Endothelial cell (in vitro differentiated cells): ENCODE measurements at places on chromosomes 12 and 14. TPM values are rescaled to one million over a fixed set of nuclear protein-coding genes. Genes with fewer than 3 reads are reported as not detected.
A peak's percentile ranks its signal among the peaks of the same experiment; 100 is the strongest.

GRCh38 chr12:108820707-108821406 is 36.5 kb downstream of the SSH1 start:
- peaks cover 43% of the 10 kb centered on the region for H3K36me3 ChIP-seq
- no peak overlapping the region for H3K4me3 ChIP-seq
- no peak for DNase-seq
- H3K27ac ChIP-seq = peak overlapping the region; percentile 19
- H3K4me1 ChIP-seq = peaks cover 45% of the 10 kb centered on the region

DNA sequence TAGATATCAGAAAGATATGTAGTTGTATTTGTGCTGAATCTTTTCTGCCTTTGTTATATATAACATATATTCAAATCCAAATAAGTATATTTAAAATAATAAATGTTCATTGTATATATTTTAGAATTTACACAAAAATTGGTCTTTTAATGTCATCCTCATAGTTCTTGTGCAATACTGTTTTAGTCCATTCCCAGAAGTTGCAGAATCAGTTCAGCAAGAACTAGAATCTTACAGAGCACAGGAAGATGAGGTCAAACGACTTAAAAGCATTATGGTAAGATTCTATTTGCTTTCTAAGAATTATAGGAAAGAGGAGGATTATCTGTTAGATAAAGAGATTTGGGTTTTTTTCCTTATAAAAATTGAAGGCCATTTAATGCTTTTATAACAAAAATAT is 51.0 kb downstream of the SCFD1 start:
- no peaks in the 10 kb centered on the region for H3K4me1 ChIP-seq
- no peak overlapping the region for H3K27ac ChIP-seq
- H3K27me3 ChIP-seq = no peaks in the 10 kb centered on the region
- no peaks in the 10 kb centered on the region for H3K36me3 ChIP-seq

GRCh38 chr14:44490966-44491365 is 16.1 kb downstream of the FSCB start:
- no peak overlapping the region for H3K4me3 ChIP-seq
- H3K27ac ChIP-seq = no peak overlapping the region
- no peaks in the 10 kb centered on the region for H3K27me3 ChIP-seq

GRCh38 chr12:27528788-27529187 is 4.8 kb downstream of the PPFIBP1 start:
- DNase-seq = no peak
- H3K4me1 ChIP-seq = peaks cover 46% of the 10 kb centered on the region
- peaks cover 16% of the 10 kb centered on the region for H3K36me3 ChIP-seq
- H3K27ac ChIP-seq = no peak overlapping the region

DNA sequence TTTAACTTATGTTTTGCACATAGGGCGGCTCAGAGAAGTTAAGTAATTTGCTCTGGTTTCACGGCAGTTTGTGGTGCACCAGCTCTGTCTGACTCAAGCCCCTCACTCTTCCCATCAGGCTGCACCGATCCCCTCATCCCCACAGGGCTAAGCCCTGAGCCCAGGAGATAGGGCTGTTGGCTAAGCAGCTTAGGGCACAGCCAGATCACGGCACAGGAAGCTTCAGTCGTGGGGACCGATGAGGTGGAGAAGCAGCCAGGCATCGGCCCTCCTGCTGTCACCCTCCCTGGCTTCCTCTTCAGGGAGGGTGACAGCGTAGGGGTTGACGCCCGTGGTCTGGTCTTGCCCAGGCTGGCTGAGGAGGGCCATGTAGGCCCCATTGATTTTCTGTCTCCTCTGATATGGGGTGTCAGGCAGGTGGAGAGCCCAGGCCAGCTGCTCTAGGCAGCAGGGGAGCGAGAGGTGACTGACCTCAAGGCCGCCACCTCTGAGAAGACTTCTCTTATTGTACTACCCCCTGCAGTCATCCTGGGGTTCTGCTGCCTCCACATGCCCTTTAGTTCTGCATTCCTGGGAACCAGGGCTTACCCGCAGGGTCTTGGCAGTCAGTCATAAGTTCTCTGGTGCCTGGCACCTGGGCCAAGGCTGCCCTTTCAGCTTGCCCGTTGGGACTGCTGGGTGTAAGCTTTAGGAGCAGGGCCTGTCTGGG is 166.4 kb downstream of the TSPAN9 start:
- H3K27ac ChIP-seq = no peak overlapping the region
- H3K4me3 ChIP-seq = no peak overlapping the region
- peaks cover 31% of the 10 kb centered on the region for H3K4me1 ChIP-seq

DNA sequence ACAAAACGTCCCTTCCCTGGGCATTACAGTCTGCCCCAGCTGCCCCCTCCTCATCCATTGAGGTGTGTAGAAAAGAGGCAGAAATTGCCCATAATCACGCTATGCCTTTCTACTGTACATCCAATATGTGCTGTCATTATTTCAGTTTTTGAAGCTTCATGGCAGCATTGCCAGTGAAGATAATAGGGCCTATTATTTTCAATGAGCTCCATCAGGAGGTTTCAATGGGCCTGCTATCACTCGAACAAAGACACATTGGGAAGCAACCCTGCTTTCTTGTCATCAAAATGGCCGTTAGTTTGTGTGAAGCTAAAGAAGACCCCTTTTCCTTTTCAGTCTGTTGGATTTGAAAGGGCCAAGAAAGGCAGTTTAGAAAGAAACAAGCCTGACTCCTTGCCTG is 653.8 kb downstream of the NOVA1 start:
- H3K36me3 ChIP-seq = no peaks in the 10 kb centered on the region
- H3K27me3 ChIP-seq = peaks cover 2% of the 10 kb centered on the region
- H3K27ac ChIP-seq = no peak overlapping the region
- no peak for DNase-seq
- no peak overlapping the region for H3K4me3 ChIP-seq

- no peak overlapping the region for H3K4me3 ChIP-seq
- H3K27me3 ChIP-seq = peaks cover 8% of the 10 kb centered on the region
- peaks cover 12% of the 10 kb centered on the region for H3K4me1 ChIP-seq
- H3K27ac ChIP-seq = peak overlapping the region; percentile 74
- H3K36me3 ChIP-seq = no peaks in the 10 kb centered on the region
- no peak for DNase-seq
Observed at GRCh38 chr14:77088219-77088618, 9.8 kb upstream of the CIPC start.

The KRT75 gene
- total RNA-seq = not detected

The ADAM21 gene
- total RNA-seq = not detected
